Testis (tissue), 5 donors: ENCODE measurements at places on chromosomes 7 and 10. TPM values are rescaled to one million over a fixed set of nuclear protein-coding genes. Genes with fewer than 3 reads are reported as not detected.

Gene TMEM236
- 0.47 TPM for total RNA-seq

Gene STEAP2
- total RNA-seq = 4.3 TPM

Gene MRC1
- 29.5 TPM for total RNA-seq

Gene FBXO24
- 74.5 TPM for total RNA-seq

Gene OR2A5
- total RNA-seq = 0.43 TPM

Gene NPM3
- 64.5 TPM for total RNA-seq

Gene DIP2C
- total RNA-seq = 30.1 TPM

Gene ITPRID1
- 1.6 TPM for total RNA-seq

Gene ASB10
- 0.39 TPM for total RNA-seq

Gene GARS1
- 115 TPM for total RNA-seq

Gene SLC25A13
- 49.1 TPM for total RNA-seq

Gene FGFR2
- 23.4 TPM for total RNA-seq

Gene TMEM130
- total RNA-seq = 106 TPM

Gene NME8
- 1.7 TPM for total RNA-seq

Gene NPFFR1
- total RNA-seq = 6.6 TPM

Gene ARF5
- 190 TPM for total RNA-seq

Gene SOSTDC1
- total RNA-seq = 1.5 TPM

Gene TAC1
- 1.2 TPM for total RNA-seq

Gene VAX1
- 0.71 TPM for total RNA-seq

Gene NPVF
- total RNA-seq = not detected

Gene KNDC1
- total RNA-seq = 13.3 TPM

Gene SFTPA1
- not detected for total RNA-seq

Gene PSD
- 22.7 TPM for total RNA-seq

Gene FAM24B
- 12.6 TPM for total RNA-seq

Gene PNLIPRP2
- total RNA-seq = 0.31 TPM

Gene TAS2R41
- not detected for total RNA-seq

Gene PDE6C
- total RNA-seq = not detected

Gene NEUROG3
- not detected for total RNA-seq

Gene ASAH2B
- 6.6 TPM for total RNA-seq

Gene SLC16A9
- total RNA-seq = 4.0 TPM

Gene CPA1
- total RNA-seq = 3.0 TPM

Gene PKD1L1
- total RNA-seq = 4.0 TPM

Gene TMEM229A
- total RNA-seq = 58.8 TPM

Gene SUMF2
- total RNA-seq = 84.8 TPM

Gene MNX1
- 3.0 TPM for total RNA-seq

Gene SLC16A12
- total RNA-seq = 6.0 TPM

Gene PRKG1
- 15.3 TPM for total RNA-seq

Gene ANKRD61
- total RNA-seq = 8.4 TPM

Gene LBX1
- total RNA-seq = 0.12 TPM

Gene COL26A1
- total RNA-seq = 1.1 TPM

Gene SLC29A4
- total RNA-seq = 7.6 TPM

Gene CUTC
- total RNA-seq = 42.4 TPM

Gene SEMA4G
- total RNA-seq = 4.8 TPM

Gene PDCD4
- total RNA-seq = 71.1 TPM

Gene KEL
- 124 TPM for total RNA-seq

Gene FAM221A
- total RNA-seq = 55.7 TPM

Gene TOMM7
- total RNA-seq = 87.7 TPM

Gene UPK3BL2
- 10.5 TPM for total RNA-seq

Gene CREB5
- total RNA-seq = 2.9 TPM
